ENCODE measurements at places on chromosomes 4 and X.

DNA sequence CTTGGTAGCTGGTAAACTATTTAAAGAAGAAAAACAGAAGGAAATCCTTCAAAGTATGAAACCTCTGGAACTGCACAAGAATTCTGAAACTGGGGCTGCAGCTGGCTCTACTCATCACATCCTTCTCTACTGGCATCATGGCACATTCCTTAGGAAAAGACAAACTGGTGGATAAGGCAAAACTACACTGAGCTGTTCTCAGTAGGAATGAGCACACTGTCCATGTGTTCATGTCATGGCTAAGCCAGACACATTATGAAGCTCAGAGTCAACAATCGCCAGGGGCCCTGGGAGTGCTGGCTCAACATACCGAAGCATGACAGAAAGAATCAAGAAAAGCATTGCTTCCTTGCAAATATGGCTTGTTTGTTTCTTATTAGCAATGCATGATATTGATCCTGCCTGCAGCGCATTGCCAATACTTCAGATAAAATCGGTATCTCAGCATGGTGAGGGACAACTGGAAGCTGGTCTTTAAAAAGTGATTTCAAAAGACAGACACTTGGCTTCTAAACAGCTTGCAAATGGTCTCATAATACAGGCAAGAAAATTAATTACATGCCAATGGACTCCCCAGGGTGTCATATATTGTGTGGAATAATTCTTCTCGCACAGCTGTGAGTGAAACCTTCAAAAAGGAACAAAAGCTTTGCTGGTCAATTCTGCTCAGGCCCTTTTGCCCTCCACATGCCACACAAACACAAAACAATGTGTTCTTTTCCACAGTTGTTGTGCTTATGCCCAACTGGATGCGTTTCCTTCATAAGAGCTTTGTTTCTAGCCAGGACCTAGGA is 300.2 kb upstream of the VCX start:
- DNase-seq = no peak

DNA sequence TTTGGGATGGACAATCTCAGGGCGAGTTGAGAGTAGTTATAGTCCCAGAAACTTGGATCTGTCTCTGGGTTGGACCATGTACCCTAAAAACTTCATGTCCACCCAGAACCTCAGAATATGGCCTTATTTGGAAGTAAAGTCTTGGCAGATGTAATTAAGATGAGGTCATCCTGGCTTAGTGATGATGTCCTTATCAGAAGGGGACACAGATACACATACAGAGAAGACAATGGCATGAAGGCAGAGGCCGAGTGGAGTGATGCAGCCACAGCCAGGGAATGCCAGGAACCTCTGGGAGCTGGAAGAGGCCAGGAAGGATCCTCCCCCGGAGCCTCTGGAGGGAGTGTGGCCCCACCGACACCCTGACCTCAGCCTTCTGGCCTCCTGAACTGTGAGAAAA is 61.2 kb upstream of the STX18 start:
- DNase-seq = no peak

DNA sequence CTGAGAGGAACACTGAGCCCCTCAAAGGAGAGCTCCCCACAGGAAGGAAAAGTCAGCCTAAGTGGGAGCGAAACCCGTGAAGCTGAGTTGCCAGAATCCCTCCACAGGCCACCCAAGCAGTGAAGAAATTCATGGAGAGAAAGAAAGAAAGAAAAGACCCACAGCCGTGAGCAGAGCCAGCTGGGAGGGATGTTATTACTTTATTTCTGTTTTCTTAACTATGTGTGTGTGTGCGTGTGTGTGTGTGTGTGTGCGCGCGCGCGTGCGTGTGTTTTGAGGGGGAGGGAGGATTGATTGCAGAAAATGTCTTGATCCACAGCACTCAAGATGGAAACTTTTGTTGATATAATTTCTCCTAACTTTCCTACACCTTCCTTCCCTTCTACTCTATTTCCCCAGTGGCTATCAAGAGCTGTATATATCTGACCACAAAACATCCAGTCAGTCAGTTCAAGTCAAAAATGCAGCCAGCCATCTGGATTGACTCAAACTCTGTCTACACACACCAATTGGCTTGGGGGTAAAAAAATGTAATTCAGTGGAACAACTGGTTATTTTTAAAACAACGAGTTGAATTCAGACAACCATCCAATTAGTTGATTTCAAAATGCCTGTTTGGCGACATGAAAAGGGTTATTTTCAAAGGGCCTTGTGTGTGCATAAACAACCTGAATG is 13.8 kb upstream of the GPC3 start:
- no peak for DNase-seq

GRCh38 chr4:123516576-123516975 is 120.0 kb downstream of the SPRY1 start:
- peak; percentile 45 for DNase-seq

- peak; percentile 92 for DNase-seq
Observed at GRCh38 chr4:158796370-158797140, 27.7 kb downstream of the FNIP2 start.

- DNase-seq = no peak
Observed at GRCh38 chr4:155907556-155907955, 4.1 kb downstream of the TDO2 start.

Data from kidney tubule cell (primary cell).